ENCODE measurements at places on chromosomes 11 and 22. TPM values are rescaled to one million over a fixed set of nuclear protein-coding genes. Genes with fewer than 3 reads are reported as not detected.
A peak's percentile ranks its signal among the peaks of the same experiment; 100 is the strongest.

GRCh38 chr11:110022548-110022947, 70.6 kb upstream of the ZC3H12C start:
- no peak overlapping the region for H3K27ac ChIP-seq
- H3K4me3 ChIP-seq, result no peak overlapping the region
- no peaks in the 10 kb centered on the region for H3K36me3 ChIP-seq
- DNase-seq, result no peak

DNA sequence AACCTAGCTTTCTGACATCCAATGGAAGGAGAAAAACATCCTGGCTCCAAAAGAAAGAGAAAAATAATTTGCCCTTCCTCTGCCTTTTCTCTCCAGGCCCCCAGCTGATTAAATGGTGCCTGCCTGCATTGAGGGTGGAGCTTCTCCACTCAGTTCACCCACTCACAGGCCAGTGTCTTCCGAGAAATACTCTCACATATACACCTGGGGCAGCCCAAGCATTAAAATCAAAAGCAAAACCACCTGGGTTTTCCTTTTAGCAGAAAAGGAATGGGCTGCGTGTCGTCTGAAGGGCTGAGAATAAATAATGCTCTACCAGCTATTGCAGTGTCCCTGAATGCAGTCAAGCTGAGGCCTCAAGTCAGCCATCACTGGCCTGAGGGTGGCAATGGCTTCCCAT, 1143.8 kb upstream of the TENM4 start:
- DNase-seq, result no peak
- no peaks in the 10 kb centered on the region for H3K36me3 ChIP-seq
- no peak overlapping the region for H3K4me3 ChIP-seq
- no peaks in the 10 kb centered on the region for H3K4me1 ChIP-seq

GRCh38 chr11:74037309-74037708, 28.4 kb upstream of the UCP3 start:
- H3K4me3 ChIP-seq, result no peak overlapping the region
- no peaks in the 10 kb centered on the region for H3K4me1 ChIP-seq
- peaks cover 96% of the 10 kb centered on the region for H3K36me3 ChIP-seq
- no peaks in the 10 kb centered on the region for H3K27me3 ChIP-seq
- no peak for DNase-seq
- no peak overlapping the region for H3K27ac ChIP-seq

DNA sequence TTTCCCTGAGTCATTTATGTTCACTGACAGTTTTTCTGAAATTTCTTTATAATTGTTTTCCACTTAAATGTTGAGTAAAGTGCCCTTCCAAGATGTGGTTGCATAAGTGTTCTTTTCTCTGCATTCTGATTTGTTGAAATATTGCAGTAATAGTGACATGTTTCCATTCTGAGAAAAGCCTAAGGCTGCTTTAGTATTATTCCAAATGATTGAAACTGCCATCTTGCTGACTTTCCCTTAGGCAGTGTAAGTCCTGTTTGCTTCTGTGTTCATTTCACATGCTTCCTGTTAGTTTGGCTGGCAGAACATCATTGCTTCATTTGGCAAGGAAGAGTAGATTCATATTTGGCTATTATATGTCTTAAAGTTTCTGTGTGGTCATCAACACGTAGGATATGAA, 146.5 kb downstream of the ELP4 start:
- no peaks in the 10 kb centered on the region for H3K27me3 ChIP-seq
- no peaks in the 10 kb centered on the region for H3K4me1 ChIP-seq
- H3K4me3 ChIP-seq, result no peak overlapping the region
- no peak overlapping the region for H3K27ac ChIP-seq
- H3K36me3 ChIP-seq, result no peaks in the 10 kb centered on the region

GRCh38 chr22:39129746-39130145, 22.7 kb downstream of the CBX7 start:
- no peak overlapping the region for H3K4me3 ChIP-seq
- DNase-seq, result no peak
- peaks cover 35% of the 10 kb centered on the region for H3K4me1 ChIP-seq
- H3K36me3 ChIP-seq, result peaks cover 56% of the 10 kb centered on the region
- no peaks in the 10 kb centered on the region for H3K27me3 ChIP-seq
- no peak overlapping the region for H3K27ac ChIP-seq

GRCh38 chr11:40567392-40567791, 892.1 kb downstream of the LRRC4C start:
- no peak for DNase-seq
- no peak overlapping the region for H3K4me3 ChIP-seq
- no peaks in the 10 kb centered on the region for H3K36me3 ChIP-seq

DNA sequence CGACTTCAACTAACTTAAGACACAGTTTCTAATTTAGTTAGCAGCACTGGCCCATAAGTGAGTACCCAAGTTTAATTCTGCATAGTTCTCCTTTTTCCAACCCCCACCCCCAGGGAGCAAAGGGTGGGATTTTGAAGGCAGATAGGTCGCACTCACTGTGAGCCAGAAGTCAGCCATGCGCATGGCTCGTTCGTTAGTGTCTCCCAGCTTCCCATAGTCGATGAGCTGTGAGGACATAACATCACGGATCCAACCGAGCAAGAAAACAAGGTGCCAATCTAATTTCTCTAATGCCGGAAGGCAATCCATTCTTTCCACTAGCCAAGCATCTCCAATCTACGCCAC, 577 bp downstream of the MRPL17 start:
- H3K27me3 ChIP-seq, result no peaks in the 10 kb centered on the region
- peaks cover 25% of the 10 kb centered on the region for H3K4me1 ChIP-seq
- no peak for DNase-seq

DNA sequence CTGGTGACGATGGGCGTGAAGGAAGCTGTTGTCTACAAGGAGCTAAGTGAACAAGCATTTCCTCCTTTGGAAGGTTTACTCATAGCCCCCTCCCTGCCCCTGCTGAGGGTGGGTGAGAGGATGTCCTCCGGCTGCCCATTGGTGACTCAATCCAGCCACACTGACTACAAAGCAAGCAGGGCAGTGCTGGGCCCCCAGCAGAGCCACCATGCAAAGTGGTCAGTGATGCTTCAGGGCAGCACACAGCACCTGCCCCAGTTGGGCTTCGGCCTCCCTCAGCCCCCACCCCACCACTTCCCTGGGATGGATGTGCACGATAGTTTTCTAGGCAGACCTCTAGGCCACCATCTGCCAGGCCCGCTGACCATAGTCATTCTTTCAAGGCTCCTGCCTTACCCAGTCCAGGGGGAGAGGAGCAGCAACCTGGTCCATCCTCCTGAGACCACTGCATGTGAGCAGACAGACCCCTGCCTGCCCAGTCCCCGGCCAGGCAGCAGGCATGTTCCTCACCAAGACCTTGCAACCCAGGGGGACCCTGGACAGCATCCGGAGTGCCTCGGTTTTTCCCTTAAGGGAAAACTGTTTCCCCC, 125.1 kb downstream of the BCR start:
- H3K27ac ChIP-seq, result peak overlapping the region; percentile 81
- H3K36me3 ChIP-seq, result peaks cover 29% of the 10 kb centered on the region
- no peaks in the 10 kb centered on the region for H3K27me3 ChIP-seq
- H3K4me1 ChIP-seq, result peaks cover 33% of the 10 kb centered on the region
- no peak for DNase-seq
- H3K4me3 ChIP-seq, result peak overlapping the region; percentile 11

GRCh38 chr11:126637795-126638175, 282.3 kb downstream of the ST3GAL4 start:
- no peak for DNase-seq
- no peaks in the 10 kb centered on the region for H3K36me3 ChIP-seq
- H3K4me3 ChIP-seq, result no peak overlapping the region
- H3K27me3 ChIP-seq, result no peaks in the 10 kb centered on the region
- no peaks in the 10 kb centered on the region for H3K4me1 ChIP-seq

DNA sequence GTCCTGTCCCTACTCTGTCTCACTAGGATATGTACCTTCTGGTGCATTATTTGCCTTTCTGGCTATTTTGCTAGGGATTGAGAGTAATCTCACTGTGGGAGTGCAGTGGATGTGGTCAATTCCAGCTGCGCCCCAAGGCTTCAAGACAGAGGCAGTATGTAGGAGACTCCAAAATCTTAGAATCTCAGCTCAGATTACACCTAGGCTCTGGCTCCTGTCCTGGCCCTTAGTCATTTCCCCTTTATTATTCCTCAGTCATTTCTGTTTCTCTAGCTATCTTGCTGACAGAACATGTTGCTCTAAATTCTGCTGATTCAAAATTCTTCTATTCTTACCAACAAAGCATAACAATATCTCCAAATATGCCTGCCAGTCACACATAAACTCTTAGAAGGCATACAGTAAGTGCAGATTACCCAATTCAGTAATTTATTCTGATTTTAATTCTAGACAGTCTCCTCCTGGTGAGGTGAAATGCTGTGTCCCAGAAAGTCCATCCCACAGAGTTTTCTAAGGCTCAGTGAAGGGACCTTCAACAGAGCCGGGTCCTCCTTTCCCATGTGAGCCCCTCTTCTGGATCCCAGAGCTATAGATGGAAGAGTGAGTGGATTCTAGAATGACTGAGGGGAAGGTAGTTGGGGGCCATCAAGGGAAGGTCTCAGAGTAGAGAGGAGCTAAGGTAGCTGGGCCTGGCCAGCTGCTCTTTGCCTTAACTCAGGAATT, 24.3 kb upstream of the GLYATL1 start:
- H3K36me3 ChIP-seq, result no peaks in the 10 kb centered on the region
- no peaks in the 10 kb centered on the region for H3K27me3 ChIP-seq
- no peak overlapping the region for H3K27ac ChIP-seq

DNA sequence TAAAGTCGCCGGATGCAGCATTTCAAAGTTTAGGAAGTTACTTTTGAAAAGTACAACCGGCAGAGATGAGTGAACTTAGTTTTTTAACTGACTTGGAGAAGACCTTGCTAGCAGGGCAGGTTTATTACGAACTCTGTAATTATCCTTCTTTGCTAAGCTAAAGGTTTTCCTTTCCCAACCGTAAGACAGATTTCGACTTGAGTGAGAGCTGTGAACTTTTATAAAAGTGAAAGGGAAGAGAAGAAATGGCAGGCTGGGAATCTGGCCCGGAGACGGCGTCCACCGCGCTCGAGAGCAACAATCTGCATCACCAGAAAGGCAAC, 659 bp upstream of the TEAD1 start:
- peak overlapping the region; percentile 100 for H3K27ac ChIP-seq
- H3K4me3 ChIP-seq, result peak overlapping the region; percentile 88
- no peak for DNase-seq
- no peaks in the 10 kb centered on the region for H3K27me3 ChIP-seq
- peaks cover 34% of the 10 kb centered on the region for H3K4me1 ChIP-seq
- no peaks in the 10 kb centered on the region for H3K36me3 ChIP-seq

GRCh38 chr22:35656284-35656752, 8.1 kb downstream of the APOL6 start:
- H3K4me1 ChIP-seq, result no peaks in the 10 kb centered on the region
- no peak overlapping the region for H3K27ac ChIP-seq
- no peaks in the 10 kb centered on the region for H3K27me3 ChIP-seq
- DNase-seq, result peak; percentile 34
- H3K4me3 ChIP-seq, result no peak overlapping the region

- peaks cover 26% of the 10 kb centered on the region for H3K4me1 ChIP-seq
- peak within 1 kb of the TSS; percentile 89 for H3K27ac ChIP-seq
- no peaks in the 10 kb centered on the region for H3K27me3 ChIP-seq
- peak within 1 kb of the TSS; percentile 67 for H3K4me3 ChIP-seq
- H3K36me3 ChIP-seq, result no peaks in the 10 kb centered on the region
Observed at GRCh38 chr11:57597461-57597915, at the start of gene SERPING1. TSS of gene SERPING1 (plus strand) at chr11:57597685. CDS start at chr11:57598271, 586 bp downstream.

GRCh38 chr11:80559942-80560341, 1119.1 kb upstream of the TENM4 start:
- no peaks in the 10 kb centered on the region for H3K36me3 ChIP-seq
- no peaks in the 10 kb centered on the region for H3K4me1 ChIP-seq
- no peak for DNase-seq
- no peaks in the 10 kb centered on the region for H3K27me3 ChIP-seq
- no peak overlapping the region for H3K4me3 ChIP-seq
- no peak overlapping the region for H3K27ac ChIP-seq

GRCh38 chr11:42976636-42977217, 335.1 kb upstream of the API5 start:
- no peaks in the 10 kb centered on the region for H3K36me3 ChIP-seq
- no peaks in the 10 kb centered on the region for H3K27me3 ChIP-seq
- H3K27ac ChIP-seq, result no peak overlapping the region
- DNase-seq, result no peak

- H3K4me3 ChIP-seq, result no peak overlapping the region
- DNase-seq, result no peak
- H3K36me3 ChIP-seq, result no peaks in the 10 kb centered on the region
Observed at GRCh38 chr11:6657346-6657745, 1.7 kb upstream of the DCHS1 start.

DNA sequence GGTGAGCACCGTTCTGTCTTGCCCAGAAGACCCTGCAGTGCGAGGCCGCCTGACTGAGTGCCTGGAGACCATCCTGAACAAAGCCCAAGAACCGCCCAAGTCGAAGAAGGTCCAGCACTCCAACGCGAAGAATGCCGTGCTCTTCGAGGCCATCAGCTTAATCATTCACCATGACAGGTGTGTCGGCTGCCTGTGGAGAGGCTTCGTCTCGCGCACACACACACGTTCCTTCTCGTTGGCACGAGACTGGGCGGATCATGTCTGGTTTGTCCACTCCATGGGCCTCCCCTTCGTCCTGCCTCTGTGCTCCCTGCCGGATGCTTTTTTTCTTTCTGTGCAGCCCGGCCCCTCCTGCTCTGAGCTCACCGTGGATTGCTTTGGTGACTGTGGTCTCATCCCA, 51.1 kb downstream of the MUC6 start:
- peaks cover 5% of the 10 kb centered on the region for H3K4me1 ChIP-seq
- H3K27ac ChIP-seq, result no peak overlapping the region
- H3K36me3 ChIP-seq, result peaks cover 92% of the 10 kb centered on the region
- no peak for DNase-seq
- H3K4me3 ChIP-seq, result no peak overlapping the region

- H3K4me1 ChIP-seq, result no peaks in the 10 kb centered on the region
- no peaks in the 10 kb centered on the region for H3K36me3 ChIP-seq
- no peaks in the 10 kb centered on the region for H3K27me3 ChIP-seq
- no peak overlapping the region for H3K27ac ChIP-seq
- H3K4me3 ChIP-seq, result no peak overlapping the region
Observed at GRCh38 chr11:76560219-76560618, 110.3 kb downstream of the LRRC32 start.

DNA sequence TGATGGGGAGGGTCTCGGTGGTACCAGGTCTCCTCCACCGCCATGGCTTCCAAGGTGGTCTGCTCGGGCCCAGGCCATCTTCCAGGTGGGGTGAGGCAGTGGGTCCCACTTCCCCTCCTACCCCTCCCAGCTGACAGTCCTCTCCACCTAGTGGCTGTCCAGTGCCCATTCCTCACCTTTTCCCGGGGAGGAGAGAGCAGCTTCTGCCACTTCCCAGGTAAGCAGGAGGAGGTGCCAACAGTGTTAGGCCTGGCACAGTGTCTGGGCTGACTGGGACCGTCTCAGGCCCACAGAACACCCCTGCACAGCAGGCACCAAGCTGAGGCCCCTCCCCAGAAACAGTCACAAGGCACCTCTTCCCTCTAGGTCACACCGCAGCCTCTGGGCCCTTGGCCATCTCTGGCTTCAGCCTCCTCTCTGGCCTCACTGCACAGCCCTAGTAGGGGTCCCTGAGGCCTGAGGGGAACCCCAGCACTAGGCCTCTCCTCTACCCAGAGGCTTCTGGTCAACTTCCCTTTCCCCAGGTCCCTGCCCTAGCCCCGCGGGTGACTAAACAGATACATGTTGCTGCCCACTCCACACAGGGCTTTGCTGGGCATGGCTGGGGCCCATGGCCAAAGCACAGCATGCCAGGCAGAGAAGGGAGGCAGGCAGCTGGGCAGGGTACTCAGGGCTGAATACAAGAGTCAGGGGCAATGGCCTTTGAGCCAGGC, 2.3 kb upstream of the ANKRD13D start:
- no peaks in the 10 kb centered on the region for H3K27me3 ChIP-seq
- peaks cover 36% of the 10 kb centered on the region for H3K4me1 ChIP-seq
- no peak overlapping the region for H3K4me3 ChIP-seq

ZNF143 gene
- total RNA-seq, result 38.6 TPM

PEX26 gene
- total RNA-seq, result 32.8 TPM

ACTN3 gene
- total RNA-seq, result not detected

OTOG gene
- total RNA-seq, result not detected

OR5P2 gene
- total RNA-seq, result not detected

NFAM1 gene
- 2.1 TPM for total RNA-seq

RNASEH2C gene
- 74.8 TPM for total RNA-seq

OR5D18 gene
- total RNA-seq, result not detected

RCOR2 gene
- 0.45 TPM for total RNA-seq

All from esophagus muscularis mucosa (tissue), 4 donors.